ENCODE measurements at places on chromosomes 12 and 14.

DNA sequence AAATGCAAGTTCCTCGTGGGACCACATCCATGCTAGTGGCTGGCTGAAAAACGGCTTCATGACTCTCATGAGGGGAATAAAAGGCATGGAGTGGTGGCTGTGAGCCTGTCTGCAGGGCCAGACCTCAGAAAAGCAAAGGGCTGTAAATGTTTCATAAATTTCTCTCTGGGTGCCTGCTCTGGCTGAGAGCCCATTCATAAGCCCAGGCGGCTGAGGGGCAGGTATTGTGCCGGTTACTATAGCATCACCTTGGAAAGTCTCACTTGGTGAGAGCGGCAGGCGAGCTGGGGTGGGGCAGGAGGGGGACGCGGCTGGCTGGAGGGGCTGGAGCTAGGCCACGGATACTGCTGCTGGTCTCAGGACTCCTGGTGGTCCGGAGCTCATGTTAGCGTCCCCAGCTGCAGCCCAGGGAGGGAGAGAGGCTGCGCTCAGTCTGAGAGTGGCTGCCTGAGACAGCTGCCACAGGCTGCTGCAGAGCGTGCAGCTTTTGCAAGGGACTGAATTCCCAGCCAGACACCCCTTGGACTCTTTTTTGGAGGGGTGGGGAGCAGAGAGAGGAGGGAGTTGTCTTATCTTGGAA is at the start of gene SLC17A8:
SLC17A8 (plus strand) TSS at position 431 of the 580 bp plus-strand sequence. CDS start 318 bp downstream, outside the sequence.
- DNase-seq, result no peak

GRCh38 chr14:79576424-79576823 is 634.9 kb downstream of the DIO2 start:
- DNase-seq, result no peak

- DNase-seq, result no peak
These were observed 3.5 kb downstream of the ZBTB25 start for GRCh38 chr14:64500088-64500487.

DNA sequence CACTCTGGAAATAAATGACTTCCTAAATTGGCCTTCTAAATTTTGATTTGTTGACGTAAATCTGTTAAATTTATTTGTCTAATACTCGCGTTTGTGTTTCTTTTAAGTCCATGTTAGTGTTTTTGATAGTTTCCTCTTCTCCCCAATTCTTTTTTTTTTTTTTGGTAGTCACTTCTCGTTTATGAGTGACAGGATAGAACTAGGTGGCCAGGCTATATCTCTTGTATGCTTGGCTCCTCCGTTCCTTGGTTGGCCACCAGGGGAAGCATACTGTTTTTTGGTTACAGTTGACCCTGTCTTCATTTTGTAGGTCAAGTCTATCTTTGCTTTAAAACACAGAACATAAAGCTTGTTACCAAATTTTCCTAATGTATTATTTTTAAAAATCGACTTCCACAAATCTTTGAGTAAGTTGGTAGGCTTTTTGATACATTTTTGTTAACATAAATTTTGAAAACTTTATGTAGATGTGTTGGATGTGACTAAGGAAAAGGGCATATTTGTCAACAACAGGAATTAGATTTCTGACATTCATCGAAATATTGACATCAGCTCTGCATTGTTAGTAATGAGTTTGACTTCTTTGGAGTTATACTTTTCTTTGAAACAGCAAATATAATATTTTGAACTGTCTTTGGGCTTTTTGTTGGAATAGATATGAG is 2.2 kb downstream of the RCOR1 start:
- DNase-seq, result peak; percentile 16

DNA sequence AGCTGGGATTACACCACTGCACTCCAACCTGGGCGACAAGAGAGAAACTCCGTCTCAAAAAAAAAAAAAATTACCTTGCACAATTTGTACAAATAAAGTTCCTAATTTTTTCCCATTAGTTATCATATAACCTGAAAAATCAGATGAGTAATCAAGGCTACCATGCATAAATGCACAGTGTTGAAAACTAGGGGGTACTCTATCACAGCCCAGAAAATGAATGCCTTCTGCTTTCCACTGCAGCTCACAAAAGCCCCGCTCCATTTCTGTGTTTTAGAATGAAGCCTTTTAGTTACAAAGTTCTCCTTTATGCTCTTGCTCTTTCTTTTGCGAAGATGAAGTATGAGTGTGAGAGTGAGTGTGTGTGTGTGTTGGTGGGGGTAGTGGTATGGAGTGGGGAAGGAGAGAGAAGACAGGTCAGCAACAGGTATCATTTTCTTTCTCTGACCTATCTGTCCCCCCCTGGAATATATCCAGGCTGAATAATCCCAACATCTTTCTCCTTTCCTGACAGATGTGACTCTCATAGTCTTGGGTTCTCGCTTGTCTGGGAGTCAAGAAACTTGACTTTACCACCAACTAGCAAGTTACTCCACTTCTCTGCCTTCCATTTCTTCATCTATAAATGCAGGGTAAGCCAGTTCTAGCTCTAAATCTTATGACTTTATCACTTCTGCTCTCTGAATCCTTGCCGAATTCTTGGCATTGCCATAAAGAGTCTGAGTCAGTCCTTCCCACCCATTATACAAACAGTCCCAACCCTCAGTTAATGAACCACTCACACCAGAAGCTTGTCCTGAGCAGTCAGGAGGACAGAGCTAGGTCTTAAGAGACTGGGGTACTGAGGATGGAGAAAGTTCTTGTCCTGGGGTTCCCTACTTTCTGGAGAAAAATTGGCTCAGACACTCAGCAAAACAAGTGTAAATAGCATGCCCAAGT is 16.1 kb downstream of the BIN2 start:
- no peak for DNase-seq

DNA sequence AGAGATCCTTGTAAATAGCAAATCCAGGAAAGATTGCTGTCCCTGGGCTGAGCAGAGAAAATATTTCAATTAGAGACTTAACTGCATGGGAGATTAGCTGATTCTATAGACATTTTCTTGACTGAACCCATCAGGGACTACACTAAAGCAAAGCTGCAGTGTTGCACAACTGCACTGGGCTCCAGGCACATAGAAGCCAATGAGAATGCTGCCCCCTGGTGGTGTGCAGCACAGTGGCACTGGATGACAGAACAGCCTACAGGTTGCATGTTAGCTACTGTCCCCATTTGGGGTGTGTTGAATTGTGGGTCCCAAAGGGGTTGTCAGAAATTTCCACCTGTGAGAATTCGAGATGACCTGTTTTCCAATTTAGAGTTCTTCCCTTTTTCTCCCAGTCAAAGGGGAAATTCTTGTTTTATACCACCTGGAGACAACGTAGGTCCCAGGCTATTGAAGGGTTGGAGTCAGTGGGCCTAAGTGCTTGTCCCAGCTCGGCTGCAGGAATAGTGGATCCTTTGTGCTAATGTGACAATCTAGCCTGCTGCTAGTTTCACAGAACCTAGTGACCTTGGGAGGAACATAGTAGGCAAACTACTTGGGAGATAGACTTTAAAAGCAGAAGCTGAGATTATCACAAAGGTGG is 114.7 kb downstream of the SLC8A3 start:
- DNase-seq, result peak; percentile 53

GRCh38 chr12:114483996-114484395 is 78.1 kb upstream of the TBX5 start:
- no peak for DNase-seq

DNA sequence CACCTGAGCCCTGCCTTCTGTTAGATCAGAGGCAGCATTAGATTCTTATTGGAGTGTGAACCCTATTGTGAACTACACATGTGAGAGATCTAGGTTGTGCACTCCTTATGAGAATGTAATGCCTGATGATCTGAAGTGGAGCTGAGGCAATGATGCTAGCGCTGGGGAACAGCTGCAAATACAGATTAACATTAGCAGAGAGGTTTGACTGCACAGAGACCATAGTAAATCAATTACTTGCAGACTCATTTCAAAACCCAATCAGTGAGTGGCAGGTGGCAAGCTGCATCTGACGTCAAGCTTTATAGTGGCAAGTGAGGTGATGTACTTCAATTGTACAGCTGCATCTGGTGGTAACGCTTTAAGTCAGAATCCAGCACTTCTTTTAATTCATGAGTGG is 141.6 kb downstream of the GPHN start:
- no peak for DNase-seq

DNA sequence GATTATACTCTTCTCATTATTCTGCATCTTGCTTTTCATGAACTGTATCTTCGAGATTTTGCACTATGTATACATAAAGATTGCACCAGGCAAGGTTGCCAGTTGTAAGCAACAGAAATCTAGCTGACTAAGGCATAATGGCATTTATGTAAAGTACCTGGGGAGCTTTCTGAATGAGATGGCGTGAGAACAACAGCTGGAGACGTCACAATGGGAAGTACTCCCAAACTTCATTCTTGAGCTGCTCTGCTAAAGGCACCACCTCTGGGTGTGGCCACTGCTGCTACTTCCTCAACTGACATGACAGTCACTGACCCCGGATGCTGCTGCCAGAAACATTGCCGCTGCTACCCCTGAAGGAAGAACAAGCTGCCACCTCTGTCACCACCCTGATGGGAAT is 220.7 kb downstream of the NOVA1 start:
- no peak for DNase-seq

- DNase-seq, result no peak
These were observed 15.6 kb downstream of the CCDC198 start for GRCh38 chr14:57478050-57478449.

GRCh38 chr14:63496837-63497400 is 46.3 kb downstream of the PPP2R5E start:
- no peak for DNase-seq

DNA sequence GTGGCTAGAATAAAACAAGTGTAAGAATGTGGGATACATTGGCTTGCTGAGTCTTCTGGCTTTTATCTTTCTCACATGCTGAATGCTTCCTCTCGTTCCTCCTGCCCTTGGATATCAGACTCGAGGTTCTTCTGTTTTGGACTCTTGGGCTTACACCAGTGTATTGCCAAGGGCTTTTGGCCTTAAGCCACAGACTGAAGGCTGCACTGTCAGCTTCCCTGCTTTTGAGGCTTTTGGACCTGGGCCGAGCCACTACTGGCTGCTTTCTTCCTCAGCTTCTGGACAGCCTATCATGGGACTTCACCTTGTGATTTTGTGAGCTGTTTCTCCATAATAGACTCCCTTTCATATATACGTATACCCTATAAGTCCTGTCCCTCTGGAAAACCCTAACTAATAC is 300.9 kb upstream of the STXBP6 start:
- no peak for DNase-seq

GRCh38 chr14:91899213-91899612 is 31.9 kb upstream of the TC2N start:
- no peak for DNase-seq

GRCh38 chr12:44015333-44015941 is 179.6 kb downstream of the TMEM117 start:
- DNase-seq, result no peak

DNA sequence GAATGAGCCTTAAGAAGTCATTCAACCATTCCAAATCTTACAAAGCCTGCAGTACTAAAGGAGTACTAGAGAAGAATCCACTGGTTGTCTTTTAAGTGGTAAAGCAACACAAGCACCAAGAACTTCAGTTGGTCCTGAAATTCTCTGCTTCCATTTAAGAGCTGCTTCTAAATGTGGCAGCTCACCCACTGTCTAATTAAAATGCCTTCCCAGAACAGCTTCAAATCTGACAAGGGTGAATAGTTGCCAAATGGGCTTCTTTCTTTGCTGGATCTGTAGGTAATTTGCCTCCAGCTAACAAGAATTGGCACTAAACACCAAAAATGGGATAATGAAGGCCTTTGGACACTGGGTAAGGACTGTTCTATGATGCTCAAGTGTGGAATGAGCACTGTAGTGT is 72.2 kb upstream of the NAP1L1 start:
- no peak for DNase-seq

DNA sequence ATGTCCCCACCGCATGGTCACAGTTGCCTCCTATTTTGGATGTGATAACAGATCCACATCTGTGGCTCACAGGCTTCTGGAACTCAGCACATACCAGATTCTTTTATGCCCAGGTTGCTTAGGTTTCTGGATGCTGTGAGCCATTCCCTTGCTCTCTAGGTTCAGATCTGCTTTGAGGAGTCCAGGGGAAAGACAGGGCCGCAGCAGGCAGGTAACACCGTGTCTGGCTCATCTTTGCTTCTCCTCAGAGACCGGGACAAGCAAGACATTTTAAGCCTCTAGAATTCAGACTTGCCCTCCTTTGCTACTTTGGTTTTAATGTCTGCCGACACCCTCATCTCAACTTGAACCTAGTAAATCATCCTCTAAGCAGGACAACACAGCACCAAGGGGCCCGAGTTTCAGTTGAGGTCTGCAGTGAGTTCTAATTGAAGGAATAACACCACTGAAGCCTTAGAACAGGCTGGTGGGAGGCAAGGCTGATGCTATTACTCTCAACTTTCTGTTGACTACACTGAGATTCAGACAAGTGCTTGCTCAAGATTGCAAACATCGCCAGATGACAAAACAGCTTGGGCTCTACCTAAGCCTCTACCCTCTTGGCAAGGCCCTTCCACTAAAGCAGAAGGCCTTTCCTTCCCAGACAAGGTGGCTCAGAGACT is 55.3 kb downstream of the MDM2 start:
- no peak for DNase-seq

GRCh38 chr14:36675581-36675980 is 13.9 kb downstream of the PAX9 start:
- no peak for DNase-seq

DNA sequence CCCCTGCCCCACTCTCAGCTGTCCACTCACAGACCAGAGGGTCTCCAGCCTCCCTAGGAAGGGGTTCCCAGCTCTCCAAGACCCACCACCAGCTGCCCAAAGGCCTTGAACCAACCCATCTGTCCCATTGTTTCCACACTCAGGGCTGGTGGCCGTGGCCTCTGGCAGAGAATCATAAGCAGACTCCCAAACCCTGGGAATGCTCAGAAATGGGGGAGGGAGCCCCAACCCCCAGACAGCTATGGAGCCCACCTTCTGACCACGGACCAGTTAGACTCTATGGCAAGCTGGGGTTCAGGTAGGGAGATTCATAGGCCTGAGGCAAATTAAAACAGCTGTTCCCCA is 280.0 kb downstream of the DPF3 start:
- DNase-seq, result no peak

GRCh38 chr12:63875703-63876102 is 31.2 kb downstream of the SRGAP1 start:
- DNase-seq, result no peak

DNA sequence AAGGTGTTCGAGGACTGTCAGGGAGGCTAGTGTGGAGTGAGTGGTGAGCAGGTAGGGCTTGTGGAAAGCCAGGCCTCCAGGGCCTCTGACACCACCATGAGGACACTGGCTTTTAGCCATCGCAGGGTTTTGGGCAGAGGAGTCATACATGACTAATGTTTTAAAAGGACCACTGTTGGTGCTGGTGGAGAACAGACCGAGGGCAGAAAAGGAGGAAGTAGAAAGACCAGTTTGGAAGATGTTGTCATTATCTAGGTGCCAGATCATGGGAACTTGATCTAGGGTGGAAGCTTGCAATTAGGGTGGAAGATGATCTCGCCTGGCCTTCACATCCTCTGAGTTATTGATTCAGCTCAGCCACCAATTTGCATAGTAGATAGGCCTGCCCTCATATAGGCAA is 144.2 kb downstream of the C12orf75 start:
- no peak for DNase-seq

- no peak for DNase-seq
These were observed 11.0 kb downstream of the ZBTB39 start for GRCh38 chr12:56995201-56995929.

GRCh38 chr12:98403385-98403784 is 112.0 kb upstream of the TMPO start:
- no peak for DNase-seq
